ENCODE measurements at places on chromosomes 16 and 17.

GRCh38 chr17:75739801-75740200 lies 18.5 kb downstream of the ITGB4 start:
- DNase-seq = no peak

DNA sequence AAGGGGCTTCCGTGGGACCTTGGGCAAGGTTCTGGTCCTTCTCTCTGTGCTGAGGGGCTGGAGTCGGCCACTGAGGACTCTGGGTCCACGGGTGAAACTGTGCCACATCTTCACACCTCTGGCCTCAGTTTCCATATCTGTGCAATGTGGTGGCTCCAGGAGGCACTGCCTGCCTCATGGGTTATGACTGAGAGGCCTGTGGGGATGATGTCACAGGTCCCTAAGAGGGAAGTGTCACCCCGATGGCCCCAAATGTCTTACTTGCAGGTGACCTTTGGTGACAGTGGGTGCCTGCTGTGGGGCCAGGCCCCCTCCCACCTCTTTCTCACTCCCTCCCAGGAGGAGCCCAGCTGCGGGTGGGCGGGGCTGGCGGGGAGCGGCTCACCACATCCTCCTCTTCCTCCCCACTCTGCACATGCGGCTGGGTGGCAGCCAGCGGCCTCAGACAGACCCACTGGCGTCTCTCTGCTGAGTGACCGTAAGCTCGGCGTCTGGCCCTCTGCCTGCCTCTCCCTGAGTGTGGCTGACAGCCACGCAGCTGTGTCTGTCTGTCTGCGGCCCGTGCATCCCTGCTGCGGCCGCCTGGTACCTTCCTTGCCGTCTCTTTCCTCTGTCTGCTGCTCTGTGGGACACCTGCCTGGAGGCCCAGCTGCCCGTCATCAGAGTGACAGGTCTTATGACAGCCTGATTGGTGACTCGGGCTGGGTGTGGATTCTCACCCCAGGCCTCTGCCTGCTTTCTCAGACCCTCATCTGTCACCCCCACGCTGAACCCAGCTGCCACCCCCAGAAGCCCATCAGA lies at the start of gene IL21R:
IL21R (plus strand) TSS at position 407 of the 801 bp plus-strand sequence. CDS start 27,898 bp downstream, outside the sequence.
- peak; percentile 45 for DNase-seq

- DNase-seq = no peak
These were observed 2.4 kb downstream of the JPH3 start for GRCh38 chr16:87604634-87605111.

GRCh38 chr16:54355251-54355650 lies 68.7 kb upstream of the IRX3 start:
- peak; percentile 52 for DNase-seq

DNA sequence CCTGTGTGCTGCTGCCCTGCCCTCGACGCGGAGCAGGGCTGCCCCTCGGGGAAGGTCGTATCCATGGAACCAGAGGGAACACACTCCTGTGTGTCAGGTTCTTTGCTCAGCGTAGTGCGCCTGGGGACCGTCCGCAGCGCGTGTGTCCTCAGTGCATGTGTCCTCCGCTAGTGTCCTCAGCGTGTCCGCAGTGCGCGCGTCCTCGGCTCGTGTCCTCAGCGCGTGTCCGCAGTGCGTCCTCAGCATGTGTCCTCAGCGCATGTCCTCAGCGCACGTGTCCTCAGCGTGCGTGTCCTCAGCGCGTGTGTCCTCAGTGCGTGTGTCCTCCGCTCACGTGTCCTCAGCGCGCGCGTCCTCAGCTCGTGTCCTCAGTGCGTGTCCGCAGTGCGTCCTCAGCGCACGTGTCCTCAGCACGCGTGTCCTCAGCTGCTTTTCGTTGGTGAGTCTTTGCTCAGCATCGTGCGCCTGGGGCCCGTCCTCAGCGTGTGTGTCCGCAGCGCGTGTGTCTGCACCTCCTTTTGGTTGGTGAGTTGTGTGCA lies 59.2 kb upstream of the ZNF750 start:
- no peak for DNase-seq

DNA sequence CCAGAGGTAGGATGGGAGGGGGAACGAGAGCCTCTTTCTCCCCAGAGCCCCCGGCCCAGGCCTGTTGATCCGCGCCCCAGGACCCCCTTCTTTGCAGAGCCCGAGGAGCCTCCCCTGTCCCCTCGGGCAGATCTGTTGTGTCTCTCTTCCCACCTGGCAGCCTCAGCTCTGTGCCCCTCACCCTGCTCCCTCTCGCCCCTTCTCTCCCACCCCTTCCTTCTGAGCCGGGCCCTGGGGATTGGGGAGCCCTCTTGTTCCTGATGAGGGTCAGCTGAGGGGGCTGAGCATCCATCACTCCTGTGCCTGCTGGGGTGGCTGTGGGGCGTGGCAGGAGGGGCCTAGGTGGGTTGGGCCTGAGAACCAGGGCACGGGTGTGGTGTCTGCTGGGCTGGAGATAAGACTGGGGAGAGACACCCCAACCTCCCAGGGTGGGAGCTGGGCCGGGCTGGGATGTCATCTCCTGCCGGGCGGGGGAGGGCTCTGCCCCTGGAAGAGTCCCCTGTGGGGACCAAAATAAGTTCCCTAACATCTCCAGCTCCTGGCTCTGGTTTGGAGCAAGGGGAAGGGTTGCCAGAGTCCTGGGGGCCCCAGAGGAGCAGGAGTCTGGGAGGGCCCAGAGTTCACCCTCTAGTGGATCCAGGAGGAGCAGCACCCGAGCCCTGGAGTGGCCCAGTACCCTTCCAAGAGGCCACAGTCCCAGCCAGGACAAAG lies 65.4 kb downstream of the MRC2 start:
- DNase-seq = peak; percentile 52

GRCh38 chr16:75202069-75202590 lies 4.8 kb downstream of the CTRB2 start:
- DNase-seq = no peak

DNA sequence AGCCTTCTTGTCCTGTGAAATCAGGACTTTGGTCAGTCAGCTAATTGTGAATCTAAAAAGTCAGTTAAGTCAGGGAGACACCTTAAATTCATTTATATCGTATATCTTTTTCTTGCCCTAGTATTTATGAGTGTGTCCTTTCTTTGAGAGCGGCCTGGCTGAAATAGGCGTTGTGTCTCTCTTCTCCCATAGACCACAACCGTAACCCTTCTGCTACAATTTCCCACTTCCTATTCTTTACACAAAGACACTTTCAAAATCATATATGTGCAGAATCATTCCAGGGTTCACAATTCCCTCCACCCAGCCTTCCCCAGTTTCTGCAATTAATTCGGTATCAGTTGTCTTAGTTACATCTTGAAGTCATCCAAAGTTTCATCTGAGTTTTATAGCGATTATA lies 14.0 kb upstream of the COTL1 start:
- no peak for DNase-seq

GRCh38 chr16:54050459-54051210 lies 236.0 kb downstream of the IRX3 start:
- no peak for DNase-seq

DNA sequence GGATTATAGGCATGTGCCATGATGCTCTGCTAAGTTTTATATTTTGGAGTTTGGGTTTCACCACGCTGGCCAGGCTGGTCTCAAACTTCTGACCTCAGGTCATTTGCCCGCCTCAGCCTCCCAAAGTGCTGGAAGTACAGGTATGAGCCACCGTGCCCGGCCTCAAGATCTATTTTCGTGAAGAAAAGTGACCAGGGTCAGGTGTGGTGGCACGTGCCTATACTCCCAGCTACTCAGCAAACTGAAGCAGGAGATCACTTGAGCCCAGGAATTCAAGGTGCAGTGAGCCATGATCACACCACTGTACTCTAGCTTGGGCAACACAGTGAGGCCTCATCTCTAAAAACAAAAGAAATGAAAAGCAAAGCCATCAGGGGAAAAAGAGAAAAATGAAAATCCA lies 18.7 kb downstream of the CMTM4 start:
- DNase-seq = no peak

DNA sequence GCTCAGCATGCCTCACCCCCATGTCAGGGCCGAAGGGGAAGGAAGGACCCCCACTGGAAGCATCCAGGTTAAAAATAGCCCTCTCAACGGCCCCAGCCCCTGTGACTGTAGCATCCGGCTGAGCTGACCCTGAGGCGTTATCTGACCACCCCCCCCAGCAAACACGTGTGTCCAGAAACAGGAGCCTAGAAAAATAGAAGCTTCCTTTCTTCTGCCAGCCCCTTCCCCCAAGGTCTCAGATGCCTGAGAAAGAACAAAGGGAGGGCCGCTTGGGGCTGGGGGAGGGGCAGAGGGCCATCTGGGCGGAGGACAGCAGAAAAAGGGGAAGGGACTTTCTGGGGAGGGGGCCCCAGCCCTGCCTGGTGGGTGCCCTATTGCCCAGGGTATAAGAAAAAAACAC lies 55.8 kb downstream of the ACTG1 start:
- no peak for DNase-seq

DNA sequence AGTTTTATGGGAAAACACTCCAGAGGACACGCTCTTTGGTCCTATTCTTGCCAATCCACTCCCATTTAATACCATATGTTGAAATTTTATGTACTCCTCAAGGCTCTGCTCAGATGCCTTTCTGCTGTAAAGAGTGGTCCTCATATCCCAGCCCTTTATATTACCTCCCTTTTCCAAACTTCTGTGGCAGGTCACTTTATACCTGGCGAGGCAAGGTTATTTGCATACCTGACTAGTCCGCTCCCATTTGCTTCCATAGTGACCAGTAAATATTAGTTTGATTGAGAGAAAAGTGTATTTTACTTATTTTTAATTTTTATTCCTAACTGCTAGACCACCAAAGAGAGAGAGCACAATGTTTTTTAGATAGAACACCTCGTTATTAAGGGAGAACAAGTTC lies 17.3 kb downstream of the KRT12 start:
- DNase-seq = no peak

DNA sequence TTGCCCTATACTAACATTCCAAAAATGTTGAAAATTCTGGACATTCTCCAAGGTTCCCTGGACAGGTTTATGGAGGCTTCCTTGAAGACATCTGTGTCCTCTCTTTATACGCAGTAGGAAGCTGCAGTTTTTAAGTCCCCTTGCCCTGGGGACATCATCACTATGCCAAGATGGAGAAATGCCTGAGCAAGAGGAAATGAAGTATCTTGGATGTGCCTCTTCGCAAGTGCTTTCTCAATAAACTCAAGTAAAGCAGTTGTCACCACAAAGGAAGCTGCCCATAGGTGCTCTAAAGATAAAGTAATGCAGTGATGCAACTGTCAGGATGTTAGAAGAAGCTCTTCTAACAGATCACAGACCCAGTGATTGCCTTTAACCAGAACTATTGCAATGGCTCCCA lies 71.0 kb downstream of the CDYL2 start:
- no peak for DNase-seq

DNA sequence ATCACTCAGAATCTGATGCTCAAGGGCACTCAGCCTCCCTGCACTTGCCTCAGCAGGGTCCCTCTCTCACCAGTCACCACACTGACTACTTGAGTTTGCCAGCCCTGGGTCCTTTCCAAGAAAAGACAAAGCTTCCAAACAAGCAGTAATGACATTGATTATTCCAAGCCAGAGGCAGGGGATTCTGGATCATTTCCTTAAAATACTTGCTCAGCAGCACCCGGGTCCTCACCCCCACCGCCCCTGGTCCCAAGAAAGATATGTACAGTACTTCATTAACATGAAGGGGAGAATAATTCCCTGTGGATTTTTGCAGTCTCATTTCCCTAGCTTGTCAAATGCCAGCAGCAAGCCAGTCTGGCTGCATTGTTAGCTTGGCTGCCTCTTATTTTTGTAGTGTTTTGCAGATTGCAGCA lies 83.2 kb upstream of the GNAO1 start:
- DNase-seq = no peak

GRCh38 chr16:57341441-57342303 lies 16.9 kb upstream of the CCL22 start:
- DNase-seq = peak; percentile 61

GRCh38 chr17:22462461-22462860 lies 770.1 kb downstream of the KCNJ18 start:
- no peak for DNase-seq

DNA sequence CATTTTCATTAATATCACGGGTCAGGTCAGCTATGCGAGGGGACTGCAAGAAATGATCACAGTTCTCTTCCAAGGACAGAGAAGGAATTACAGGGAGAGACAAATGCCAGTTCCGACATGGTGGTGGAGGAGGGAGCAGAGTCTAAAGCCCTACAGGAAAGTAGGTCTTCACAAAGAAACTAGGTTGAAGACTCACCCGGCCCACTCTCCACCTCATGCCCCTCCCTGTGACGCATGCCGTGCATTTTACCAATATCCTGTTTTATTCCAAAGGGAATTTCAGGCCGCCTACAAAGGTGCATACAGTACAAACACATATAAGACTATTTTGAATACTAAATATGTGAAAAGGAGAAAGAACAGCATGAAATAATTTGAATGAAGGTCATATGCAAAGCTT lies 56.8 kb downstream of the CDH11 start:
- no peak for DNase-seq

- no peak for DNase-seq
These were observed 6.4 kb downstream of the NECAB2 start for GRCh38 chr16:83974475-83974874.

- no peak for DNase-seq
These were observed 156.9 kb upstream of the C17orf78 start for GRCh38 chr17:37218849-37219248.

DNA sequence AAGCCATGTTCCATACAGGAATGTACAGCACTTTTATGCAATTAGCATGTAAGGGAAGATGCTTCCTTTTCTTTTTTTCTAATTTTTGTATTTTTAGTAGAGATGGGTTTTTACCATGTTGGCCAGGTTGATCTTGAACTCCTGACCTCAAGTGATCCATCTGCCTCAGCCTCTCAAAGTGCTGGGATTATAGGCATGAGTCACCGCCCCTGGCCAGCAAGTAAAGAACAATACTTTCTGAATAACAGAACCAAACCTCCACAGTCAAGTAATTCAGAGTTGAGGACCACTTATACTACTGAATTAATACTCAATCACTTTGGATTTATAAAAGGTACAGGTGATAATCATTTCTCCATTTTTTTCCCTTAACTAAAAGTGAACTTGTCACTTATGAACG lies 13.0 kb downstream of the C16orf87 start:
- peak; percentile 10 for DNase-seq

GRCh38 chr16:87035053-87035452 lies 282.1 kb downstream of the C16orf95 start:
- no peak for DNase-seq

Measured in fibroblast of pulmonary artery (primary cell).